ENCODE measurements at places on chromosomes 3 and 15.
A peak's percentile ranks its signal among the peaks of the same experiment; 100 is the strongest.

DNA sequence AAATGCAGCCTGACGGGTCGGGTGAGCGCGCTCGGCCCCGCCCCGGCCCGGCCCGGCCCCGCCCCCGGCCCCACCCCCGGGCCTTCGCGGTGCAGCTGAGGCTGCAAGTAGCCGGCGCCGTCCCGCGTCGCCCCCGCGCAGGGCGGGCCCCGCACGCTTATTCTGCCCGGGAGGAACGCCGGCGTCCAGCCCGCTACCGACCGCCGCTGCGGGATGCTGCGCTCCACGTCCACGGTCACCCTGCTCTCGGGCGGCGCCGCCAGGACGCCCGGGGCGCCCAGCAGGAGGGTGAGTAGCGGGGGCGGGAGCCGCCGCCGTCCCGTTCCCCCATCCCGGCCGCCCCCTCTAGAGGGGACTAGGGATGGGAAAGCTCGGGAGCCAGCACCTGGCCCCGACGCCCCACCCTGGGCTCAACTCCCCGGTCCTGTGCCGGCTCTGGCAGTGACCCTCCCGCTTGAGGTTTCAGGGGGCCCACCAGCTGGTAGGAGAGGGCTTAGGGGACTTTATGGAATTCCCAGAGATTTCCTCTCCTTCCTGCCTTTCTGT, at the start of gene MYZAP:
TSS of gene MYZAP (plus strand) at position 83 of the 546 bp plus-strand sequence. CDS start at position 214, 131 bp downstream.
- DNase-seq, result no peak

DNA sequence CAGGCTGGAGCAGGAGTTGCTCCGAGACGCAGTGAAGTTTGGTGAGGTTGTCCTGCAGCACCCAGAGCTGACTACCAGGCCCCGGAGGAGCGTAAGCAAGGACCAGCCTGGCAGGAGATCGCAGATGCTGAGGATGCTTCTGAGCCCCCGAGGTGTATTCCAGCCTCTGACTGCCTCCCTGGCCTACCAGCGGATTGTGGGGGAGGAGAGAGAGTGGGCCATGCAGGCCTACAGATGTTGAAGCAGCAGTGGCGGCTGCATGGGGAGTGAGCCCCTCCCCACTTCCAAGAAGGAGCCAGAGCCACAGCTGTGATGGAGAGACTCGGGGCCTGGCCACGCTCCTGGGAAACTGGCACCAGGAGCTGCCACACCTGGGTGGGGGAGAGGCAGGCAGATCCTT, 302.5 kb upstream of the PROK2 start:
- no peak for DNase-seq

DNA sequence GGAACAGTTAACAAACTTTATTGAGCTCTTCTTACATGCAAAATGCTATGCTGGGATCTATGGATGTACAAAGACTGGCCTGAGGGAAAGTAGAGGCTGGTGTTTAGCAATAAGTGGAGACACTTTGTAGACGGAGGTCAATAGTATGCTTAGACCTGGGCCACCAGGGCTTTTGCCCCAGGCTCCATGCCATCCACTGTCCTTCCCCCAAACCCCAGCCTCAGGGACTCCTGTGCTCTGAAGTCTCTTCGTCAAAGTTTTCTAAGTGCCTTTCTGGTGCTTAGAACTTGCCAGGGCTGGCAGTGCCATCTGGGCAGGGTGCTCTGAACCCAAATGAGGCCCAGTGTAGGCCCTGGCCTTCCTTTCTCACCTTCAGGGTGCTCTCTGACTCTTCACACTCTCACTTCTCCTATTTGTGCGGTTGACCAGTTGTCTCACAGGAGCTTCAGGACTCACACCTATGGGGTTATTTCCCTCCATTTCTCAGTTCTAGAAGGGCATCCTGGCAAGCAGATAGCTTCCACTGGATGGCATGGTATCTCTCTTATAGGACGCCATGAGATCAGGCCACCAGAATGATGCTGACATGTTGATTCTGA, 21.8 kb upstream of the KCNAB1 start:
- DNase-seq, result no peak

- no peak for DNase-seq
These were observed 7.5 kb downstream of the COLQ start for GRCh38 chr3:15513810-15514662.

DNA sequence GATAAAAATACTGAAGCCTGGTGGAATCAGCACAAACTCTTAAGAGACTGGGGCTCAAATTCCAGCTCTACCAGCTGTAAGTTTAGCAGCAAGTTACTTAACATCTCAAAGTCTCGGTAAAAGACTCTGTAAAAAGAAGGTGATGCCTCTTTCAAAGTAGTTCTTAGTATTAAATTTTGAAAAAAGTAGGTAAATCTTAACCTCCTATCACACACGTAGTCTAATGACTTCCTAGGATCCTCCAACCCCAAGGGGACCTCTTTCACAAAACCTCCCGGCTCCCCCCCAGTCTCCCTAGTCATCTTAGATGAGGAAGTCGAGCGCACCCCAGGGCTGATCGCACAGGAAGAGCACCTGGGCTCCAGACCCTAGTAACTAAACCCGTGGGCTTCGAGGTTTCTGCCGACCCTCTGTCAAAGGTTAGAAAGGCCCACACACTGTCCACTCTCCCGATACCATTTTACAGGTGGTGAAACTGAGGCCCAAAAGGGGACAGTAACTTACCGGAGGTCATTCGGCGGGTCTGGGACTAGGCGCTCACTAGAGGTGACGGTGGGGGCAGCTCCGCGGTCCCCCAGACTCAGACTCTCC, 427 bp downstream of the MBD4 start:
- DNase-seq, result peak; percentile 60

DNA sequence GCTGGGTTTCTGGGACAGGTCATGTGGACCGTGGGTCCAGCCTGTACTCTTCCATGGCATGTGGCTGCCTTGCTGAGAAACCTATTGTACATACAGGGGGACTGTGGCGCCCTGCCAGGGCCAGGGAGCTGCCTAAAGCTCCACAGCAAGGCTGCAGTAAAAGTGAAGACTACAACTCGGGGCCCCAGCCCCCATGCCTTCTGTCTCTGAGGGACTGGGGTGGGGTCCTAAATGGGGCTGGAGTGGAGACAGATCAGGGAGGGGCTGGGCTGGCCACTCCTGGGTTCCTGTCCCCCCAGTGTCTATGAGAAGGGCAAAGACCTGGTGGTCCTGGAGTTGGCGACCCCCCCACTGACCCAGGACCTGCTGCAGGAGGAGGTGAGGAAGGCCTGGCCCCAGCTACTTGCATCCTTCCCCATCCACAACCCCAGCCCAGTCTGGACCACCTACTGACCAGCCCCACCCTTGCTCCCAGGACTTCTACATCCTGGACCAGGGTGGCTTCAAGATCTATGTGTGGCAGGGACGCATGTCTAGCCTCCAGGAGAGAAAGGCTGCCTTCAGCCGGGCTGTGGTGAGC, 7.3 kb downstream of the VILL start:
- DNase-seq, result no peak

GRCh38 chr3:33798113-33798417, 365 bp upstream of the PDCD6IP start:
- no peak for DNase-seq

DNA sequence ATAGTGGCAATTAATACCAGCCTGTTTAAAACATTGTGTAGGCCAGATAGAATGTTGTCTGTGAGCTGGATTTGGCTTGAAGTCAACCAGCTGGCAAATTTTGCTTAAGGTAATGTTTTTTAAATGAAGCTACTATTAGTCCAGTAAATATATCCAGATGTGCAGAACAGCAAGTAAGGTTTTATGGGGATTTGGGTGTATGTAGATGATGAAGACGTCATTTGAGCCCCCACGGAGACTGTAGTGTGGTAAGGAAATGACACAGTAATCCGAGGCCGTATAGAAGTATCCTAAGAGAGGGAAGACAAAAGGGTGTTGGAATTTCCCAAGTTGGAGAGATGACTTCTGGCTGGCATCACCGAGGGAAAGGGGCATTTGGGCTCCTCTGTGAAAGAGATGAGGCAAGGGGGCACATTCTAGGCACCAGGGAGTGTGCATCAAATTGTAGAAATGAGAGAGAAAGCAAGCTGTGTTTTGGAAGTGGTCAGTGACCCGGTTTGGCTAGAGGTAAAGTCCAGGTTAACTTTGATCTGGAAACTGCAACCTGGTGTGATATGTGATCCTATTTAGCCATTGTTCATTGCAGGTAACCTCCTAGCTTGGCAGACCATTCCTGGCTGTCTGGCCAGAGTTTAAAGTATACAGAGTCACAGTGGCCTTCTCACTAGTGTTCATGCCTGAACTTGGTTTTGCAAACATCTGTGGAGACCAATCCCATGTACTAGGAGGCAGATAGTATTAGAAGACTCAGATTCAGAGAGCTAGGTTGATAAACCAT, 104.2 kb downstream of the ITPR1 start:
- DNase-seq, result no peak

- DNase-seq, result no peak
These were observed 675 bp downstream of the TSEN2 start for GRCh38 chr3:12484983-12485327.

DNA sequence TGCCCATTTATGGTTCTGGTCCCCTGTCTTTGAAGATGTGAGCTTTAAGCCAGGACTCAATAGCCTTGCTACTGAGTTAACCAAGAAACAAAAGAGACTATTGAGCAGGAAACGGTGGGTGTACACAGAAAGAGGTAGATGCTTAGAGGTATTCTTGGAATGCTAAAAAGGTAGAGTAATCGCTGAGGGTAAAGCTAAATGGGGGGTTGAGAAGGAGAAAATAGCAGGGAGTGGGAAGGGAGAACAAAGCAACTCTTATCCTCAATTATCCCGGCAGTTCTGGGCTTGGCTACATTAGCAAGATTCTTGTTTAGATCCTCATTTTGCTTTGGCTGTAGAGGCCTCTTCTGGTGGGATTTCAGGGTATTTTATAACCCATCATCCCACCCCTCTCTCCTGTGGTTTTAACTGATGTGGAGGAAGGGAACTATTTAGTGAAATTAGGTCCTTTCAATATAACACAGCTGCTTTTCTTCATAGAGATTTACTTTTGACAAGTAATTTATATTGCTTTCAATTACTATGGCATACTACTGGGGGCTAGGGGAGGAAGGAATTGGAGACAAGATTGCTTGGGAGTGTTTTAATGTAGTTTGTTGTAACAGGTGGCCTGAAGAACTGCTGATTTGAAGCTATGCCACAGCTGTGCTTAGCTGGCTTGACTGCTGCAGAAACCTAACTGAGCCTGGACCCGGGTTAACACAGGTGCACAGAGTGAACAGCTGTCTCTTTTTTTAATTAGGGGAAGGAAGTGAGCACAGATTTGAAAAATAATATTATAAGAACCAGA, 234.3 kb upstream of the CCDC54 start:
- DNase-seq, result no peak

- no peak for DNase-seq
These were observed 12.3 kb downstream of the ZNF860 start for GRCh38 chr3:31993843-31994242.

DNA sequence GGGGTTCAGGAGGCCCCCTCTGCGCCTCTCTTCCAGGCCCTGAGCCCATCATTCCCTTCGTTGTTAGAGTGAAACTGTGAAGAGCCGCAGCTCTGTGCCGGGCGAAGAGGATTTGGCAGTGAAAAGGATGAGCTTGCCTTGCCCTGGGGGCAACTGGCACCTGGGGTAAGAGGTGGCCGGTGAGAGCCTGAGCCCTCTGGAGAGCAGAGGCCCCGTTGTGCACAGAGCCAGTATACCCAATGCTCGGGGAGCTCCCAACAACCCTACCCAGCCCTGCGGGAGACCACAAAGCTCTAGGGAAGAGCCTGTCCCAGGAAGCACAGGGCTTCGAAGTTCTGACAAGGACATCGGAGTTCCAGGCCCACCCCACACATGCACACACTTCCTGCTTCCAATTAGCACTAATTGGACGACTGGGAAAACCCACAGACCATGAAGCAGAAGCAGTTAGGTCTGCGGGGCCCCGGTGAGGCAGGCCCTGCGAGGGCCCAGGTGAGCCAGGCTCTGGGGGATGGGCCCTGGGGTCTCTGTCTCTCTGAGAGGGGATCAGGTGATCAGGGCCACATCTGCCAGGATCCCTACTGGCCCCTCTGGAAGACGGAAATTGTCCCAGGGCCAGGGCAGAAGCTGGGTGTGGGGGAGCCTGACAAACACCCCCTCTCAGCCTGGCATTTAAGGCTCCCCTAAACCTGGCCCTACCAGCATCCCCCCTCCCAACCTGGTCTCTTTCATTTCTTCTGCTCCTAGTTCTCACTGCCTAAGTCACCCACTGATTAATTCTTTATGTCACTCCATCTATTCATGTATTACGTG, 27.9 kb upstream of the SFMBT1 start:
- DNase-seq, result no peak

- no peak for DNase-seq
These were observed 540.1 kb downstream of the NTRK3 start for GRCh38 chr15:87716422-87716821.

GRCh38 chr3:195904368-195904767, 4.0 kb downstream of the TNK2 start:
- peak; percentile 52 for DNase-seq

- no peak for DNase-seq
These were observed 144.6 kb downstream of the DUT start for GRCh38 chr15:48475600-48476395.

GRCh38 chr3:127387119-127387518, 99.3 kb upstream of the PRR20G start:
- no peak for DNase-seq

DNA sequence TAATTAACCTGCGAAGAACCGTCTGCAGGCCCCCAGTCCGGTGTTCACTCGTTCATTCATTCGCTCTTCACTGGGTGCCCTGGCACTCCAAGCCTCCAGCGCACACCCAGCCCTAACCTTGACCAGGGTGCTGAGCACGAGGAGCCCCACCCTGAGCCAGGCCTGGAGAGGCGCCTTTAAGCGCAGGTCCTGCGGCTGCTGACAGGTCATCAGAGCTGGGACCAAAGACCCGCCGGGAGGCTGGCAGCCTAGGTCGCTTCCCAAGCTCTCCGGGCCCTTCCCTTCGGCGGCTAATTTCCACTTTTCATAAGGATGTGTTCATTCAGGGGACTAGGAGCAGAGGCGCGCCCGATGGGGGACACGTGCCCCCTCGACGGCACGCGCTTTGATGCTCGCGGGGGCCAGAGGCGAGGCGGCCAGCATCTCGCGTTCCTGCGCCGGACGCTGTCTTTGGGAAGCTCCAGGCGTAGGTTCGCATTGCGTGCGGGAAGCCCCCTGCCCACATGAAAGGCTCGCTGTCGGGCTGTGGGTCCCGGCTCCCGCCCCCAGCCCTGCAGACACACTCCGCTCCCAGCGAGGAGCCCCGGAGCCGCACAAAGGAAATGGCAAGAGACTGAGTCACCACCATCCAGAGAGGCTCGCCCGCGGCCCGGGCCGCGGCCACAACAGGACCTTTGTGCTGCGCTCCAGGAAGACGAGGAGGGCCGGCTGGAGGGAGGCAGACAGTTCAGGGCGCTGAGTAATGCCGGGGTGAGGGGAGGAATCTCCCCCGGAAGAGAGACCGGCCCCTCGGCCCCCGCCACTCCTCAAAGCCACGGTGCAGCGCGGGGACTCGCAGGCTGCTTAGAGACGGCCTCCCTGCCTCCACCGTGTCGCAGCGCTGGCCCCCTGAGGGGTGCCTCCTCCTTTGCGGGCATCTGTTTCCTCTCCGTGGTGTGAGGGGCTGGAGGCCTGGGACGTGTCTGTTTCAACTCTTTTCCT, 266.4 kb upstream of the HES1 start:
- DNase-seq, result peak; percentile 55

DNA sequence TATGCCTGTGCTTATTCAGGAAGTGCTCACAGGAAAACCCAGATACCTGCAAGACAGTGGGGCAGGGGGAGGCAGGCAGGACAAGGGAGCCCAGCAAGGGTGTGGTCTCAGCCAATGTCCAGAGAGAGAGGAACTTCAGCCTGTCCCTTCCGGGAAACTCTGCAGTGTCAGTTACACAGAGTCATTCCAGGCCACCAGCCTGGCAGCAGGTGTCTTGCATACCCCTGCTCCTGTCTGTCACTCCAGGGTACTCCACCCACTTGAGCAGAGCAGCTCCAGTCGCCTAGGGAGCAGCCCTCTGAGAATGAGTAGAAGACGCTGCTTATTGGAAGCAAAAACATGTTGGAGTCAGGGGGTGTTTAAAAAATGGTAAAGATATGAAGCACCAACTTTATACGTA, 431.2 kb upstream of the RGMA start:
- DNase-seq, result no peak
